ENCODE measurements at places on chromosomes 1 and 21.

DNA sequence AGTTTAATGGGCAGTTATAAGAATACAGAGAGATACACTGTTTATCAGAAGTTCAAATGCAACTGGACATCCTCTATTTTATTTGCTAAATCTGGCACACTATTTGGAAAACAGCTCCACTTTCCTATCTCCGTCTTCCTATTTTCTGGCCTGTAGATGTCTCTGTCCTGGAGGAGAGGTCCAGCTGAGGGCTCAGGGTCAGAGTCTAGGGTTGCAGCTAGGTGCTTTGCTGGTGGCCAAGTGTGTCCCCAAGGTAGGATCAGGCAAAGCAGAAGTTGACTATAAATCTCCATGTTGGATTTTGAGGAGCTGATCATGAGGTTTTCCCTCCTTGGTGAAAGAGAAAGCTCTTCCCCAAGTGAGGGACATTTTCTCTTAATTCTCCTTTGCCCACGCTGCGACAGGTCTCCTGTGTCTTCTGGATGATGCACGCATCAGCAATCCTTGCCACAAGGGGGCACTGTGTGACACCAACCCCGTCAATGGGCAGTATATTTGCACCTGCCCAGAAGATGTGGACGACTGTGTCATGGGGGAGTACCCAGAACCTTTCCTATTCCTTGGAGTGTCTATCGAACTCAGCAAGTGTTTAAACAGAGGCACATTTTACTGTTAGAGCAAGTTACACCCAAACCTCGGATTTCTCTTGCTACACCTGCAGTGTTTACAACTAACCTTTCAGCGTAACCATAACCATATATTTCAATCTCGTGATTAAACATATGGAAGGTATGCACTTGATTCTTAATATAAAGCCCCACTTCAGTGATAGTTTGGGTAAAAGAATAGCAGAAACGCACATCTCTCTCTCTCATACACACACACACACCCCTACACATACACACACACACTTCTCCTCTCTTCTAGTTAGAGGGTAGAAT, 10.2 kb downstream of the ADAM30 start:
- DNase-seq: no peak

DNA sequence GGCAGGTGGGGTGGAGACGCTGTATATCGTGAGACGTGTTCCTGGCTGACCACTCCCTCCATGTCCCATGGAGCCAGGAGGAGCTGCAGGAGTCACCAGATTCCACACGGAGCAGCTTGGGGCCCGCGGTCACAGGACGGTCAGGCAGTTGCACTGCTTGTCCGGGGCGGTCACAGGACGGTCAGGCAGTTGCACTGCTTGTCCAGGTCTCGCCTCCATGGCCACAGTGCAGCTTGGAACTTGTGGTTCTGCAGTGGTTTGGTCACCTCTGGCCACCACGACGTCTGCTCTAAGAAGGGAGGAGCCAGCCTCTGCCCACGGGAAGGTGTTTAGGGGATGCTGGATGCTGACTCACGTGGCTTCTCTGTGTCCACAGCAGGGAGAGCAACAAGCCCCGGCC, 33.0 kb downstream of the SLX9 start:
- no peak for DNase-seq

GRCh38 chr1:44050261-44050660, 19.0 kb upstream of the SLC6A9 start:
- DNase-seq: no peak

DNA sequence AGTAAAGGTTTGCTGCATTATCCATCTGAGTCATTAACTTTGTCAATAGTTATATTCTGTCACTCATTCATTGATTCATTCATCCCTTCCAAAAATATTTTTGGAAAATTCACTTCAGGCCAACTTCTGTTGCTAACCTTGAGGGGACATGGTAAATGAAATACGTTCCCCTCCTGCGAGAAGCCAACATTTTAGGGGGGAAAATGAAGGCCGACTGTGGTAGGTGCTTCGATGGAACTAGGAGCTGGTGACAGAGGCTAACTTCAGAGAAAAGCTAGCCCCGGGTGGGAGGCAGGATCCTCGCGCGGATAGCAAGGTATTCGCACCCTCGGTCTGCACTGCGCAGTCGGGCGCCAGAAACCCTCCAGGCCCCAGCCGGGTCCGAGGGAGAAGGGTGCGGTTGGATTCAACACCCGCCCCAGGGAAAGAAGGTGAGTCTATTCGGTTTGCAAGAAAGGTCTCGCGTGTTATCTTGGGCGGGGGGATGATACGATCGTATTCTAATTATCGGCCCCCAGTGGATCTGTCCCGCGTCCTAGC, 646 bp upstream of the RRP15 start:
- DNase-seq: no peak

- no peak for DNase-seq
These were observed 119.9 kb downstream of the MAST2 start for GRCh38 chr1:45923343-45923742.

DNA sequence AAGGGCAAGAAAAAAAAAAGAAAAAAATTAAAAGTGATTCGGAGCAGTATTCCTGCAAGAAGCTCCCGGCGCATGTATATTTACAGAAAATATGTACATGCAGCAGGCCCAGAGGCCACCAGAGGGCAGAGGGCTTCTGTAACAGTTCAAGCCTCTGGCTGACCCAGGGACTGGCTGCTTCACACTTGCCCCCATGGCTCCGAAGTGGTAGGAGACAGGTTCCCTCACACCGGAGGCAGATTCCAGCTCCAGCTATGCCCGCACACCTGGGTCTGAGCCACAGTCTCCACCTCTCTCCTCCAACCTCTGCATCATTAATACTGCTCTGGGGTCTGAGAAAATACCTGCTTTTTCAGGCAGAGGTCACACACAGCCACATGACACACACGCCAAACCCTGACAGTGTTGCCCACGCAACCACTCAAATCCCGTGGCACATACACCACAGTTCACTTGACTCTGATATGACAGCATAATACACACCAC, 2.2 kb upstream of the ARHGAP30 start:
- peak; percentile 27 for DNase-seq

GRCh38 chr1:153192697-153193096, 10.5 kb upstream of the LELP1 start:
- DNase-seq: peak; percentile 4

DNA sequence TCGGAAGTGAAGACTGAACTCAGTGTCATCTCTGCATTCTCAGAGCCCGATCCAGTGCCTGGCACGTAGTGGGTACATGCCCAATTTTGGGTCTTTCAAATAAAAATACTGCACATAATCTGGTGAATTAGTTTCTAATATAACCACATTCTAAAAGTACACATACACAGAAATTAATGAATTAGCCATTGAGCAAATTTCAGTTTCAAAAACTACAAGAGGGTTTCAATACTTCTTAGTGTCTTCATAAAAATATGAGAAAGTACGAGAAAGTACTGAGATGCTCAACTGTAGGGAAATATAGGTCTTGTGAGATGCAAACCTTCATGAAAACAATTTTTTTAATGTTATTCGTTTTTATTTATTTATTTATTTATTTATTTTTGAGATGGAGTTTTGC, 86.9 kb downstream of the SMYD2 start:
- DNase-seq: no peak

All from T-helper 2 cell (primary cell).